ENCODE measurements at places on chromosomes 5 and 9. TPM values are rescaled to one million over a fixed set of nuclear protein-coding genes. Genes with fewer than 3 reads are reported as not detected.

The HTR1A gene
- total RNA-seq, result 20.4 TPM

The IL5 gene
- total RNA-seq, result not detected

- DNase-seq, result peak; percentile 22
Observed at GRCh38 chr9:63817622-63818518, 1467.1 kb downstream of the FOXD4L5 start.

DNA sequence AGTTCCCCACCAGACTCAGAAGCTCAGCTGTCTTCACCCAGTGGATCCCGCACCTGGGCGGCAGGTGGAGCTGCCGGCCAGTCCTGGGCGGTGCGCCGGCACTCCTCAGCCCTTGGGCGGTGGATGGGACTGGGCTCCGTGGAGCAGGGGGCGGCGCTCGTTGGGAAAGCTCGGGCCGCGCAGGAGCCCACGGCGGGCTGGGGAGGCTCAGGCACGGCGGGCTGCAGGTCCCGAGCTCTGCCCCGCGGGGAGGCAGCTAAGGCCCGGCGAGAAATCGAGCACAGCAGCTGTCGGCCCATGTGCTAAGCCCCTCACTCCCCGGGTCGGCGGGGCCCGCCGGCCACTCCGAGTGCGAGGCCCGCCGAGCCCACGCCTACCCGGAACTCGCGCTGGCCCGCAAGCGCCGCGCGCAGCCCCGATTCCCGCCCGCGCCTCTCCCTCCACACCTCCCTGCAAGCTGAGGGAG lies 560.0 kb downstream of the BRINP1 start:
- DNase-seq, result no peak

GRCh38 chr5:74623006-74623611 lies 17.4 kb downstream of the ENC1 start:
- no peak for DNase-seq

- peak; percentile 87 for DNase-seq
Observed at GRCh38 chr5:174724484-174725260, at the start of gene MSX2. Gene MSX2 (plus strand): TSS chr5:174724582. CDS start chr5:174724660, 78 bp downstream.

GRCh38 chr5:154117050-154117449 lies 73.5 kb upstream of the GALNT10 start:
- no peak for DNase-seq

Measured in frontal cortex (tissue), 4 donors.